ENCODE measurements at places on chromosomes 13 and 19.

DNA sequence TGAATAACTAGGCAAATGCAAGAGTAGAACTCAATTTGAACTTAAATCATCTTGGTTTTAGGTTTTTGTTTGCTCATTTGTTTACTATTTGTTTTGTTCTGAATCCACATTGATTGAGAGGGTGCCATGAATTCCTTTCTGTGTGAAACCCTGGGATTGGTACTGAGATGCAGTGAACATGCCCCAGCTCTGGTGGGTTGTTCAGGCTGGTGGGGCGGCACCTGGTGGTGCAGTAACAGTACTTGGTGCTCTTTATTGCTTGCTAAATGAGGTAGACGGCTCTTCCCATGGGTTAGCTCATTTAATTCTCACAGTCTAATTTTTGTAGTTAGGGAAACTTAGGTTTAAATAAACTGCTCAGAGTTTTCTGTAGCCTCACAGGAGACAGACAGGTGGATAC is 48.4 kb downstream of the WASF3 start:
- no peak for DNase-seq

- peak; percentile 43 for DNase-seq
These were observed 4.7 kb downstream of the PNMA8A start for GRCh38 chr19:46466536-46467196.

- DNase-seq = no peak
These were observed 10.9 kb upstream of the QTRT1 start for GRCh38 chr19:10690341-10690781.

DNA sequence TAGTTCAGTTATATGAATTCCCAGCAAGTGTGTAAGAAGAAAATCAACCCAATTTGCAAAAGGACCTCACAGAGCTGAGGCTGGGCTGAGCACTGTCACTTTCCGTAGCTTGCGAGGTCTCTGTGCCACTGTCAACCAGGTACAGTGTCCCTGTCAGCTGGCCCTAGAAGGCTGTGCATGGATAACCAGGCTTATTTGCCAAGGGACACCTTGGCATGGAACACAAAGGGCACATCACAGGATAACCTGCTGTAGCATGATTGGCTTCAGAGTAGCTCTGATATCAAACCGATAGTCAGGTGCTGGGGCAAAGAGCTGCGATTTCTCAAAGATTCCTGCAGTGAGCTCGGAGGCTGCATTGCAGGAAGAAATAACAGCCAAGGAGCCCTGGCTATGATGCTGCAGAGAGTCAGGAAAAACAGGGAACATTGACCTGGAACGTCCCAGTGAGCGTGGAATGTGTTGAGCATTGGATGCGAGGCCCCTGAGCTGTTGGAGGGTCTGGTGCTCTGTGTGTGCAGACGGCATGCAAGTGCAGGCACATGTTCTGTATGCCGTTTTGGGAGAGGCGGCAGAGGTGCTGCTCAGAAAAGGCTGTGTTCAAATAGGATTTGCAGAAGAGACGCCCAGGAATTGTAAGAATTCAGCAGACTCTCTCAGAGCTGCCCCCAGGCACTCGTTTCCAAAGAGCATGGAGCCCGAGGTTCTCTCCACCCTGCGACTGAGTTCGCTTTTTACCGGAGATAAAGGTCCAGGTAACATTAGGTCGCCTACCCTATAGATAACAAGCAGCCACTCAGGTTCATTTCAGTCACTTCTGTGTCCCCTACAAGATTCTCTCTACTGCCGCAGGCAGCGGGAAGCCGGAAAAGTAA is 213.5 kb upstream of the IRS2 start:
- no peak for DNase-seq

DNA sequence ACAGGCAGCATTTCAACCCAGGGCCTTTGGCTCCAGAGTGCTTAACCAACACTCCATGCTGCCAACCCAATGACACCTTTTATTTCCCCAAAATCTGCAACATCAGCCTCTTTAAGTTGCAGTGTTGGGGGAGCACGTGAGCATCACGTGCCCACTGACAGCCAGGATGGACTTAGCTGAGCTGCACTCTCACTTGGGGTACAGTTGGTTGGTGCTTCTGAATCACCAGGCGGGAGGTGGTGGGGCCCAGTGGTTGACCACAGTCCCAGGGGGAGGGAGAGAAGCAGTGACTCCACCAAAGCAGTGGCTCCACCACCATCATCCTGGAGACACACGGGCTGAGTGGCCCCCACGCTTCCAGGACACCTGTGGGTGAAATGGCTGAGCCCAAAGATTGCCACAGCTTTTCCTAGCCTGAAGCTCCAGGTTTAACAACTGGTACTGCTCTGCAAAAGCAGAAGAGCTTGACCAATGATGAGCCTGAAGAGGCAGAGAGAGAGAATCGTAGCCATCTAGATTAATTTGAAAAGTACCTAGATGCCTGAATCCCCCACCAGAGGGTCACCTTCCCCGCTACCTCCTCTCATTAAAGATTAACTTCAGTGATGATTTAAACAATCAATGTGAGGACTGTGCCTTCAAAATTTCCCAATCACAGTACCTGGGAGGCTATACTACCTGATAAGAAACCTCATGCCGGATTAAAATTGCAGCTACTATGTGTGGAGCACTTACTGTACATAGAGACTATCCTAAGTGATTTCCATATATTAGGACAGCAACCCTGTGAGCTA is 193.8 kb downstream of the FOXO1 start:
- no peak for DNase-seq

DNA sequence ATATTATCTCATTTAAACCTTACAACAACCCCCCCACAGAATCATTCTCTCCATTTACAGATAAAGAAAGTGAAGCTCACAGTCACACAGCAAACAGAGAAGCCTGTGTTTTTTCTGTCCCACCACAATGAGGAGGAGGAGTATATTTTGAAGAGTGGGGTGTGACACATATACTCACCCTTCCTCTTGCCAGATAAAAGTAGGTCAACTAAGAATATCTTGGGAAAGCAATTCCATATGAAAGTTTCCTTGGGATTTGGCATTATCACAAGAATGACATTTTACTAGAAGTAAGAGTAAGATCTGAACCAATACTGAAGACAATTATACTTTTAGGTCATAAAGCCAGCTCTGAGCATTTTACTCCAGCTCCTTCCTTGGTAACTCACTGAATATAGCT is 287.5 kb upstream of the HTR2A start:
- no peak for DNase-seq

GRCh38 chr19:28603453-28603852 is 609.5 kb downstream of the UQCRFS1 start:
- DNase-seq = no peak

DNA sequence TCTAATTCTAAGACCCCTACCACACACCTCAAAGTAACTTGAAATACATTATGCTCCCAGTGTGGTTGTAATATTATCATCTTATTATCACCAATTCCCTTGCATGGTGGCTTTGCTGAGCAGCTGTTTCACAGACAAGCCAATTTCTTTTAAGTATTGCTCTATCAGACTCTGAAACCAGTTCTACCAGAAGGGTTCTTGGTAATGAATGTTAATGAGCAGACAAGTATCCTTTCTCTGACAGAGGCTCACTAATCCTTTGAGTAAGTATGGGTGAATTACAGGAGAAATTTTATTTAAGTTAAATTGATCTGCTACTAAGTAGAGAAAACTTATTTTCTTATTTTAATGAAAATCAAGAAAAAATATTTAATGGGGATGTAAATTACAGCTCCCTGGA is 326.0 kb downstream of the GPC6 start:
- DNase-seq = no peak

DNA sequence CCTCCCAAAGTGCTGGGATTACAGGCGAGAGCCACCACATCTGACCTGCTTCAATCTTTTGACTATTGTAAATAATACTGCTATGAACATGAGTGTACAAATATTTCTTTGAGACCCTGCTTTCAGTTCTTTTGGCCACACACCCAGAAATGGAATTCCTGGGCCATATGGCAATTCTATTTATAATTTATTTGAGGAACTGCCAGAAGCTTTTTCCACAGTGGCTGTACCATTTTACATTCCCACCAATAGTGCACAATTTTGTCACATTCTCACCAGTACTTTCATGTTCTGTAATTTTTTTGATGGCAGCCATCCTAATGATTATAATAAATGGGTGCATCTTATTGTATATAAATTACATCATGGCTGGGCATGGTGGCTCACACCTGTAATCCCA is 13.7 kb upstream of the FCER2 start:
- no peak for DNase-seq

GRCh38 chr19:30881930-30882329 is 467.3 kb downstream of the TSHZ3 start:
- no peak for DNase-seq

DNA sequence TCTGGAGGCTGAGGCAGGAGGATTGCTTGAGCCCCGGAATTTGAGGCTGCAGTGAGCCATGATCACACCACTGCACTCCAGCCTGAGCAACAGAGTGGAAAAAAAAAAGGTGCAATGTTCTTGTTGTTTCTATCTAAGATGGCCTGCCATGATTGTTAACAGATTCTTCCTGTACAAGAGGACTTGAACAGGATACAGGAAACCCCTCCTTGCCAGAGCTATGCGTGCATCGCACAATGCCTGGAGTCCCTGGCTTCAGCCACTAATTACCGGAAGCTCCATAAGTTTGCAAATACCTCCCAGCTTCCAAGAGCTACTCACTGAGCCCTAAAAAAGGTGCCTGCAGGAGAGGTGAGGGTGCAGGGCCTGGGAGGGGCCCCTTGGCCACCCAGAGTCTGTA is 13.1 kb upstream of the HIF3A start:
- DNase-seq = no peak

GRCh38 chr13:71148396-71148795 is 718.6 kb downstream of the DACH1 start:
- no peak for DNase-seq

DNA sequence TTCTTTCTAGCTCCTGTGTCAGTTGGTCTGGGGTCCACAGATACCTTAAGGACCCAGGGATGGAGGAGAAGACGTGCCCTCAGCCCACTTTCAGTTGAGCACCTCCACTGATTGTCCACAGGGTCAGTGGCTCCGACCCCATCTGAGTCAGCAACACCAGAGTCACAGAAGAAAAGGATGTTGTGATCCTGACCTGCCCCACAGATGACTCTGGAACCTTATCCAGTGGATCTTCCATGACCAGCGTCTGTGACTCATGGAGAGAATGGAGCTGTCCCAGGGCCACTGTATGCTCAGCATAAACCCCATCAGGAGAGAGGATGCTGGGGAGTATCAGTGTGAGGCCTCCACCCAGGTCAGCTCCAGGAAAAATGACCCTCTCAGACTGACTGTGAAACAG is 22.0 kb downstream of the CEACAM4 start:
- DNase-seq = no peak

DNA sequence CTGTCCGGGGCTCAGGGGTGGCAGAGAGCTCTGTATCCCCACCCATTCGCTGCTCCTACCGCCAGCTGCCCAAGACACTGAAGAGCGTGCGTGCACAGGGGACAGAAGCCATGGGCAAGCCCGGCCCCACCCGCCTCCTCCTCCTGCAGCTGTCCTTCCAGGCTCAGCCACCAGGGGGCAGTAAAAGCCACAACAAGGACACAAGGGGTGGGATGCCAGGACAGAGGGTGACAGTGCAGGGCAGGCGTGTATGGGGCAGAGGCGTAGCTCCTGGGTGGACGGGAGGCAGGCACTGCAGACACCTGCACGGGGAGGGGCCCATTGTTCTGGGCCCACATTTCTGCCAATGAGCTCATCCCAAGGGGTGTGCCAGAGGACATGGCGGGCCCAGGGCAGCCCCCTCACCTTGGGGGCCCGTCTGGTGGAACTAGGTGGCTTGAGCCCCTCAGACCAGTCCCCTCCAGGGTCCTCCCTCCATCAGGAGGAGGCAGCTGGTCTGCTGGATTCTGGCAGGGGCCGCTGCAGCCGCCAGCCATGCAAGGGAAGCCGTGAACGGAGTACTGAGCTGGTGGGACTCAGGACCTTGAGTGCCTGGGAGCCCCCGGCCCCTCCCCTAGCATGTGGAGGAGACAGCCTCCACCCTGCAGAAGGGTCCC is 61.2 kb downstream of the MLLT1 start:
- peak; percentile 91 for DNase-seq

GRCh38 chr13:26523007-26523406 is 34.5 kb upstream of the WASF3 start:
- no peak for DNase-seq

DNA sequence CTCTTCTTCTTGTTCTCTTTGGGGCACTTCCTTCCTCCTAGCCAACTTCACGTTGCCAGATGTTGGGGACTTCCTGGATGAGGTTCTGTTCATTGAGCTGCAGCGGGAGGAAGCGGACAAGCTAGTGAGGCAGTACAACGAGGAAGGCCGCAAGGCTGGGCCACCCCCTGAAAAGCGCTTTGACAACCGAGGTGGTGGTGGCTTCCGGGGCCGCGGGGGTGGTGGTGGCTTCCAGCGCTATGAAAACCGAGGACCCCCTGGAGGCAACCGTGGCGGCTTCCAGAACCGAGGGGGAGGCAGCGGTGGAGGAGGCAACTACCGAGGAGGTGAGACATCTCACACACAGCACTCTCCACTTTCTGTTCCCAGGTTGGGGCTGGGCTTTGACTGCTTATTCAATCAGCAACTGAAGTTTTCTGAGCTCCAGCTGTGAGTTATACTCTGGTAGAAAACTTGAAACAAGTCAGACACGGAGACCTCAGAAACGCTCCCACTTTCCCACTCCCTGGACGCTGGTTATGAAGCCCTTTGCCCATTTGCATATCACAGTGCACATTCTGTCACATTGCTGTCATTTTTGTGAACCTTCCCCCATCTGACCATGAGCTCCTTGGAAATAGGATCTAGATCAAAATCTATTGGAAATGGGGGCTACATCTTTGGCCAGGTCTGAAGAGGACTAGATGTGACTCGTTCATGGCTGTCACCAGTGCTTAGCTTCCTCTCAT is 7.2 kb upstream of the CCDC97 start:
- peak; percentile 81 for DNase-seq

DNA sequence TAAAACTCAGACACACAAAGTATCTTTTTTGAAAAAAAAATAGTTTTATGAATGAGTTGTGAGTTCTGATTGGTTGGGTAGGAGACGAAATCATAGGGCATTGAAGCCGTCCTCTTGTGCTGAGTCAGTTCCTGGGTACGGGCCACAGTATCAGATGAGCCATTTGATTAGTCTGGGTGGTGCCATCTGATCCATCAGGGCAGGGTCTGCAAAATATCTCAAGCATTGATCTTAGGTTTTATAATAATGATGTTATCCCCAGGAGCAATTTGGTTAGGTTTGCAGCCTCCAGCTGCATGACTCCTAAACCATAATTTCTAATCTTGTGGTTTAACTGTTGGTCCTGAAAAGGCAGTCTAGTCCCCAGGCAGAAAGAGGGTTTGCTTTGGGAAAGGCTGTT is 1310.6 kb downstream of the SLITRK1 start:
- DNase-seq = no peak

Data from activated CD4-positive, alpha-beta T cell treated with anti-CD3 and anti-CD28 coated beads, Interleukin-2, amount 50 U/mL, for 48 hours (primary cell).